Right renal pelvis (tissue), 4 donors: ENCODE measurements at places on chromosomes 3 and 15.
A peak's percentile ranks its signal among the peaks of the same experiment; 100 is the strongest.

- DNase-seq = no peak
These were observed 37.6 kb upstream of the SFMBT1 start for GRCh38 chr3:53083521-53083920.

DNA sequence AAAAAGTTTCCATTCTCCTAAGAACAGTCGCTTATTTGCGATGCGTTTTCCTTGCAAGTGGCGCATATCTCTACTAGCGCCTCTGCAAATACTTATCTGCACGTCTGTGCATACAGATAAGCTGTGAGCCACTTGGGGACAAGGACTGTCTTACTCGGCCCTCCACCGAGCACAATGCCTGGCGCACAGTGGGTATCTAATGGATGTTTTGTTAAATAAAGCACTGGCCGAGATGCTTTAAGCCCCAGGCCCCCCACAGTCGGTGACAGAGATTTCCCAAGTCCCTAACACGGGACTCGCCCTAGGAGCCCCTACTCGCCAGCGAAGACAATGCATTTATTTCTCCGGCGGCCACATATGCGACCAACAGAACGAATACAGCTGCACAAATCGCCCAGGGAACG is 503 bp downstream of the HLTF start:
- peak; percentile 31 for DNase-seq

- DNase-seq = no peak
These were observed 215.5 kb downstream of the NR1D2 start for GRCh38 chr3:24160424-24161095.

GRCh38 chr15:47685141-47685870 is 32.0 kb upstream of the SEMA6D start:
- no peak for DNase-seq

GRCh38 chr15:45089712-45090373 is 24.1 kb downstream of the DUOX2 start:
- DNase-seq = no peak

DNA sequence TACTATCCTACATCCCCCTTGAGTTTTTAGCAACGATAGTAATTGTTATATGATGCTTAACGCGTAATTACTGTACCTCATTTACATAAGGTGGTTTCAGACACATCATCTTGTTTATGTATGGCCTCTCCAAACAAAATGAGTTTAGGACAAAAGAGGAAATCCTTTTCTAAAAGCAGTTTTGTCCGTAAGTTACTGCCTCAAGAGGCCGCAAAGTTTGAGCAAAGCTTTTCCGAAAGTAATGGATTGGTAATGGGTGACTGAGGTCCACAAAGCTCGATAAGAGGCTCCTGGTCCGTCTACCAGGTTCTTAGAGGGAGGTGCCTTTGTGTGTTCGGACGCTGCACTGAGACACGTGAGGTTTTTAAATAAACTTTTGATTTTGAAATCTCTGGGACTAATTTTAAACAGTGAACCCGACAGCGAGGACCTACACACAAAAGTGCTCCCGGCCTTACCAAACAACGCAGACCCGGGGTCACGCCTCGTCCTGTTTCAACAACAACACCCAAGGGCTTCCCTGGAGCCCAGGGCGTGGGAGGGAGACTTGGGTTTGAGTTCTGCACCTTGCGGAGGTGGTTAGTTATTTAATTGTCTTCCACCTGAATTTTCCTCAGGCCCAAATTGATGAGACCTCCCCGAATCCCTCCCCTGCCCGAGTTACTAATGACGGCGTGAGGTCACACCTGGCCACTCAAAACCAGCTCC is 456 bp upstream of the C15orf61 start:
- no peak for DNase-seq

- no peak for DNase-seq
These were observed 41.9 kb downstream of the SETD5 start for GRCh38 chr3:9439331-9439730.

- DNase-seq = no peak
These were observed 1.4 kb upstream of the MAGEL2 start for GRCh38 chr15:23648920-23649515.

DNA sequence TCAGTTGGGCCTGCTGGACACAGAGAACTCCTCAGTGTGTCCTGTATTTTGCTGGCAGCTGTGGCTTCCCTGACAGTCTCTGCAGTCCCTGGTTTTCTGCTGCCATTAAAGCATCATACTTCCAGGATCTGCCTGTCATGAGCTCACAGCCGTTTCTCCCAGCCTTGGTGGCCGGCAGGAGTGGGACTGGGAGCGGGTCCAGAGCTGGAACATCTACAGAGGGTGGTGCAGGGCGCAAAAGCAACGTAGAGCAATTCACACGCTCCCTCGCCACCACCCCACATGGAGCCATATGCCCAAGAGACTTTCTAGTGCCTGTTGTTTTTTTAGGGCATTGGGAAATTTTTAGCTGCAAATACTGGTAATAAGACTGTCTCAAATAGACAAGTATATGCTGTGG is 33.6 kb downstream of the ABTB1 start:
- no peak for DNase-seq

DNA sequence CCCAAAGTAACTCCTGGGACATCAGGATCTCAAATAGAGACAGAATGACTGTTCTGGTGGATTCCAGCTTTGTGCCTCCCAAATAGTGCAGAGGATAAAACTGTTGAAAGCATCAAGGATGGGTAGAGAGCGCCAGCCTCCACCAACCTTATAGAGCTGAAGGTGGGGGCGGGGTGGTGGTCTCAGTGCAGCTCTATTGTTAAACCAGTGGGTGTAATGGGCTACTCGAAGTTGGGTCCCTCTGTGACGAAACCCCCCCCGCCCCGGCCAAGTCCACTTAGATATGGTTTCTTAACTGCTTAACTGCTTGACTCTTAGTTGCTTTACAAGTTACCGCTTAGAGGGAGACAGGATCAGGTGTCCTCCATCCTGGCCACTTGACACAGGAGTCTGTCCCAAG is 22.7 kb downstream of the DHX30 start:
- DNase-seq = no peak

- no peak for DNase-seq
These were observed 31.5 kb downstream of the NGRN start for GRCh38 chr15:90297021-90297420.
